Thyroid gland (tissue), 4 donors: ENCODE measurements at places on chromosomes 11 and 22. TPM values are rescaled to one million over a fixed set of nuclear protein-coding genes. Genes with fewer than 3 reads are reported as not detected.

Gene FXYD2
- total RNA-seq = 2.8 TPM

Gene ZDHHC5
- total RNA-seq = 72.1 TPM

Gene BID
- total RNA-seq = 14.5 TPM

Gene SPCS2
- 229 TPM for total RNA-seq

Gene OR6M1
- total RNA-seq = not detected

Gene OR2AG2
- 0.13 TPM for total RNA-seq
